ENCODE measurements at places on chromosomes 5 and 9.

DNA sequence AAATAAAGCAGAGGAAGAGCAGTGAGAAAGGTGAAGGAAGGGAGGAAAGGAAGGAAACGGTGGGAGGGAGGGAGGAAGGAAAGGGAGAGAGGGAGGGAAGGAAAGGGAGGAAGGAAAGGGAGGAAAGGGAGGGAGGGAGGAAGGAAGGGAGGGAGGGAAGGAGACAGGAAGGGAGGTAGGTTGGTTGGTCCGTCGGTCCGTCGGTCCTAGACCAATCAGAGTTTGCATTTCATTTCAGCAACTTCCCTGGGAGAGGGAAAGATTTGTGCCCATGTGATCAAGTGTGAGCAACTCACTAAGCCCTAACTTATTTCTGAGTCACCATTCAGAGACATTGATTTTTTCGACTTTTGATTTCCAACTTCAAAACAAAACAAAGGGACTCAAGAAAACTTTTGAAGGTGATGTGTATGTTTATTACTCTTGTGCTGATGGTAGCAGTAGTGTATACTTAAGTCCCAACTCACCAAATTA is 18.8 kb downstream of the NANS start:
- no peak for DNase-seq

DNA sequence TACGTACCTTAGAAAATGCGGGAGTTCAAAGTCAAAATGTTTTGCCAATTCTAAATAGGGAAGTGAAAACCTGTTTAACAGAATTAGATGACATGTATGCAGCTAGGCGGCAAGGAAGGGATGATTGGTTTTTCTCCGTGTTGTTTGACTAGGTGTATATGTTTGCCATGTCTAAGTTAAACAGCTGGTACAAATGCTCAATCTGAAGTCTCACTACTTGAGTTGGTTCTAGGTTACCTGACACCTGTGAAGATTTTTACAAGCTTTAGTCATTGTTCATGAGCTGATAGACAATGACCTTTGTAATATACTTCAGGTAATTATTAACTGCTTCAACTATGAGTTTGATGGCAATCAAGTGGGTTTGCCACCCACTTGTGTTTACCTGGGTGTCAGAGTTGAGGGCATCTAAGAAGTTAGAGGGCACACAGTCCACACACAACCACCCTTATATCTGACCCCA is 74.3 kb downstream of the SLC44A1 start:
- no peak for DNase-seq

DNA sequence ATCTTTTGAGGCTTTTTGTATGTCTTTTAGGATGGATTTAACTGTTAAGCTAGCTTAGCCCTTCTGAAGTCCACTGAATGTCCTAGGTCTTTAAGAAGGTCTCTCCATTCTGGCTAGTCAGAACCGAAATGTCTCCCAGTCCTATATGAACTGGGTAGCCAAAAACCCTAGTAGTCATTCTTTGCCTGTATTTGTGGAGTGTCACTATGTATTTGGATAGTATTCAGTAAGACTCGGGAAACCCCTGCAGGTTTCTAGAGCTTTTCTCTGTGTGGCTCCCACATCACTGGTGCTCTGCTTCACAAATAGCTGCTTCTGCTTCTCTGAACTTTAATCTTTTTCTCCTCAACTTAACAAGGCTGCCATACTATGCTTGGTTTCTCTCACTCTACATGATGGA is 68.0 kb downstream of the RIC1 start:
- DNase-seq = no peak

- no peak for DNase-seq
Observed at GRCh38 chr5:72380492-72381274, 60.5 kb downstream of the PTCD2 start.

Measured in activated T-cell treated with anti-CD3 and anti-CD28 coated beads for 1 hour (primary cell).